ENCODE measurements at places on chromosomes 6 and 20.

GRCh38 chr6:149275621-149276020 is 41.9 kb upstream of the TAB2 start:
- DNase-seq = no peak

DNA sequence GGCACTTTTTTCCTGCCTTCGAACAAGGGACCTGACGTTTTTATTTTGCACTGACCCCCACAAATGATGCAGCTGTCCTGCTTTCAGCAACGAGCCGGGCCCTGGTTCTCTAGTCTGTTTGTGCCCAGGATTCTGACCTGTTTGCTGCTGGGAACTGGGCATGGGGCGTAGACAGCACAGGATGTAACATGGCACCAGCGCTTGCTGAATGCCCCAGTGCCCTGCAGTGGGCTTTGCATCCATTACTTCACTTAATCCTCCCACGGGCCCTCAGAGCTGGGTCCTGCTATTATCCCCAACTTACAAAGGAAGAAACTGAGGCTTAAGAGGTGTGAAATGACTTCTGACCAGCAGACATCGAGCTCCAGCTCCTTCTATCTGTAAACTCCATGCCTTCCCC is 80.4 kb upstream of the PMEPA1 start:
- DNase-seq = no peak

GRCh38 chr6:106290954-106291353 is 34.6 kb downstream of the ATG5 start:
- DNase-seq = no peak

DNA sequence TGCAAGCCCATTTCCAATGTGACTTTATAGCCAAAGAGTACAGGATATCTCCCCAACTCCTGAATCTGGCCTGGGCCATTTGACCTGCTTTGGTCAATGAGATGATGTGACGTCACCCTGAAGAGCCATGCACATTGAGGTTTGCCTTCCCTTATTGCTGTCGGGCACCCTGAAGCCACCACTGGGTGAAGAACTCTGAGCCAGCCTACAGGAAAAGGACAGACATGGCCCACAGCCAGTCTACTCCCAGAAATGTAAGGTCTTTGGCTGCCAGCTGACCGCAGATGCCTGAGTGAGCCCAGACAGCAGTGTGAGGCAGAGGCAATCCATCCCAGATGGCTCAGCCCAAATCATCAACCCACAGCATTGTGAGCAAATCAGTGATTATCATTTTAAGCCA is 3.7 kb upstream of the SYNDIG1 start:
- no peak for DNase-seq

DNA sequence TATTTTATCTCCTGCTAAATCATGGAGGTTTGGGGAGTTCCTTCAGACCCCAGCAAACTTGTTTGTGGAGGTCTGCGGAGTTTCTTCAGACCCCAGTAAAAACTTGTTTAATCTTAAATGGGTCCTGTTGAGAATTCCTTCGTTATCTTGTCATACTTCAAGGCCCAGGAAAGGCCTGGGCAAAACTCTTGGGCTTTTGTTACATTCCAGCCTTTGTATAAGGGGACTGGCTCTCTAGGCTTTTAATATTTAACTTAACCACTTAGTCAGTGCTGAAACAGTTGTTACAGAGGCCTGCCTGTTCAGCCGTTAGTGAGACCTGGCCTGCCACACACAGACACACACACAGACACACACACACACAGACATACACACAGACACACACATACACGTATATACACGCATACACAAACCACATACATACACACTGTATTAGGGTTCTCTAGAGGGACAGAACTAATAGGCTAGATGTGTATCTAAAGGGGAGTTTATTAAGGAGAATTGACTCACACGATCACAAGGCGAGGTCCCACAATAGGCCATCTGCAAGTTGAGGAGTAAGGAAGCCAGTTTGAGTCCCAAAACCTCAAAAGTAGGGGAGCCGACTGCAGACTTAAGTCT is 21.3 kb upstream of the CST3 start:
- no peak for DNase-seq

DNA sequence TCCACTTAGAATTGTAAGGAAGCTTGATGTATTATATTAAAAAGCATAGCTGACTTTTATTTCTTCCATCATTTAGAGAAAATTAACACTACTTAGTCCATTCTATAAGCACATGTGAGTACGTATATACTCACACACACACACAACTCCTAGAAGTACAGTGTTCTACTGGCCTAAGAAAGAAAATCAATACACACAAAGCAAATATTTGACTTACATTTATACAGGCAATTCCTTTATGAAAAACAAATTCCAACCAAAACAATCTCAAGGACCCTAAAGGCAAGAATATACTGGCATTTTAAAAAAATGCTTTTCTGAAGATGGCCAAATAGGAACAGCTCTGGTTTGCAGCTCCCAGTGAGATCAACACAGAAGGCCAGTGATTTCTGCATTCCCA is 71.9 kb downstream of the NRSN1 start:
- DNase-seq = no peak

GRCh38 chr20:17995967-17996819 is 27.4 kb downstream of the MGME1 start:
- no peak for DNase-seq

DNA sequence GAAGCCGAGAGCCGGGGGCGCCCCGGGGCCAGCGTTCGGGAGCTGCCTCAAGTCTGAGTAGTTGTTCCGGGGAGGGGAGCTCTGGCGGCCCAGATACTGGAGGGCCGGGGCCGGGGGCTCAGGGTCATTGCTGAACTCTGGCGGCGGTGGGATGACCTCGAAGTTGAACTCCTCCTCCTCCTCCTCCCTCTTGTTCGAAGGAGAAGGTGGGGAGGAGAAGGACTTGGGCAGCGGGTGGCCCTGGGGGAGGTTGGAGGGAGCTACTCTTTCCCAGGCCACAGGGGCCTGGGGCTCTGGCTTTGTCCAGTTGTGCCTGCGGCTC is 37.7 kb downstream of the C6orf132 start:
- no peak for DNase-seq

DNA sequence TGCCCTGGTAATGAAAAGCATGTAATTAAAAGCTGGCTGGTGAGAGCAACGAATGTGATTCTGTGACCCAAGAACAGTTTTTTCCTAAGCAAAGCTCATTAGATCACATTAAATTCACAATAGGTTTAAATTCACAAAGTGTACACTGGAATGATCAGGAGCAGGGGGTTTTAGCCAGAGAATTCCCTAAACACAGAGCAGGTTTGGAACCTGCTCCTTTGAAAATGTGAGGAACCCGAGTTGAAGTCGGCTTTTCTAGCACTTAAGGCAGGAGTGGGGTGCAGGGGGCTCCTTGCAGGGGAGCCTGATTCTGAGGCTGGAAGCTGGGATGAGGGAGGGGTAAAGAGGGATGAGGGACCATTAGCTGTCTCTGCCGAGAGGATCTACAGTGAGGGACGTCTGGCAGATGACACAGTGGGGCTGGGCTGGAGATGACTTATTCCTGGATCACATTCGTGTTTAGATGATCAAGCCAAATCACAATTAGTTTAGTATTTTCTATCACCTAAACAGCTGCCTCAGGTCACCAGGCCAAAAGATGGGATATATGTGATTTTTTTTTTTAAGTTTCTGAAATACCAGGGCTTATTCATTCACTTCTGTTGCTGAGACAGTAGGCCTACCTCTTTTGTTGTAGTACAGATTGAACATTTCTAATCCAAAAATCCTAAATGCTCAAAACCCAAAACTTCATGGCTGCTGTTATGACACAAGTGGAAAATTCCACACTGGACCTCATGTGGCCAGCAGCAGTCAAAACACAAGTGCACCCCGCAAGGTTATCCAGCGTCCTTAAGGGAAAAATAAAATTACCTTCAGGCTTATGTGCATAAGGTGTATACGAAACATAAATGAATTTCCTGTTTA is 93.1 kb upstream of the HIVEP1 start:
- no peak for DNase-seq

DNA sequence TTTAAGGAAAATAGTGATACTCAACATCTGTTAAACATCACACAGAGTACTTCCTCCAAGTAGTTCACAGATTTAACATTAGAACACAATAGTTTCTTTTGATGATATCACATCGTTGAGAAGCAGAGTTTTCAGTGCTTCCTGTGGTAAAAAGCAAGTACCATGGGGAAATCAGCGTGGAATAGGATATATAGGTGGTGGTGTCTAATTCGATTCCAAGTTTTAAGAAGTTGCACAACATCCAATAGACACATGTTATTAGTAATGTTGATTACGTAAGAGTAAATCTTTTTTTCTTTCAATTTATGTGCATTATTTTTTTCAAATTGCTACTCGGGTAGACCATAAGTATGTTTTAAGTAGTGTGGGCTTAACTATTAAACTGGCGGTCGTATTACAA is 360.7 kb downstream of the NKAIN2 start:
- no peak for DNase-seq

DNA sequence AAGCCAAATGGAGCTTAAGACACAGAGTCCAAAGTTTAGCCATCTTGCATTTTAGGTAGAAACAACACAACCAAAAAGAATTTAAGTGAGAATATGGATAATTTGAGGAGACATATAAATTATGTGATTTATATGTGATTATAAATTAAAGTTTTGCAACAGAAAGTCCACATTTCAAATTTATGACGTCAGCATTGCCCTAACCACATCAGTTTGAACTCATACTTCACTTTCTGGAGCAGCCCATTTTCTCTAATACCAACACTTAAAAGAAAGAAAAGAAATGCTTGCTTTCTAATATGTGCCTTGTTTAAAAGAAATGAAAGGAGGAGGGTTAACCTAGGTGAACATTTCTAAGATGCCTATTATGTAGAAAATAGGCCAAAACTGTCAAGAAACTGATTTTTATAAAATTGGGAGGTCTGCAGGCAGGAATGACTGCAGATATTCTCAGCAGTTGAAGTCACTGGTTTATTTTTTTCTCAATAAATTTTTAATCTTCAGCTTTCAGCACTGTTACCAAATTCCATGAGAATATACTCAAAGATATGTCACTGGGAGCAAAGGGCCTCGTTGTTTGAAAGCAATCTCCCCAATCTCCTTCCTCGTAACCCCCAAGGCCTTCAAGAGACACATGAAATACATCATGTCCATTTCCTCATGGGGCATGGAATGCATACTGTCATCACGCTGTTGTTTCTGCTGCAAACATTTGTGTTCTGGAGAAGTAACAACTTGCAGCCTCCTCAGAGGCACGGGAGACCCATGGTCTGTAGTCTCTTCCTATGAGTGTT is 137.8 kb downstream of the SOD2 start:
- DNase-seq = no peak

- no peak for DNase-seq
These were observed 161.7 kb downstream of the SYNDIG1 start for GRCh38 chr20:24631173-24631505.

GRCh38 chr6:139981768-139982181 is 607.3 kb upstream of the CITED2 start:
- no peak for DNase-seq

GRCh38 chr20:24501764-24502556 is 32.5 kb downstream of the SYNDIG1 start:
- no peak for DNase-seq
